Stimulated activated CD8-positive, alpha-beta memory T cell treated with anti-CD3 and anti-CD28 coated beads, Interleukin-7, amount 100 ng/mL, for 24 hours (primary cell): ENCODE measurements at places on chromosomes 1 and 21.

GRCh38 chr21:37208056-37208721, 58.9 kb downstream of the VPS26C start:
- DNase-seq: no peak

GRCh38 chr1:84877592-84877991, 15.4 kb downstream of the LPAR3 start:
- no peak for DNase-seq

GRCh38 chr1:51669272-51669671, 52.4 kb downstream of the OSBPL9 start:
- DNase-seq: no peak

DNA sequence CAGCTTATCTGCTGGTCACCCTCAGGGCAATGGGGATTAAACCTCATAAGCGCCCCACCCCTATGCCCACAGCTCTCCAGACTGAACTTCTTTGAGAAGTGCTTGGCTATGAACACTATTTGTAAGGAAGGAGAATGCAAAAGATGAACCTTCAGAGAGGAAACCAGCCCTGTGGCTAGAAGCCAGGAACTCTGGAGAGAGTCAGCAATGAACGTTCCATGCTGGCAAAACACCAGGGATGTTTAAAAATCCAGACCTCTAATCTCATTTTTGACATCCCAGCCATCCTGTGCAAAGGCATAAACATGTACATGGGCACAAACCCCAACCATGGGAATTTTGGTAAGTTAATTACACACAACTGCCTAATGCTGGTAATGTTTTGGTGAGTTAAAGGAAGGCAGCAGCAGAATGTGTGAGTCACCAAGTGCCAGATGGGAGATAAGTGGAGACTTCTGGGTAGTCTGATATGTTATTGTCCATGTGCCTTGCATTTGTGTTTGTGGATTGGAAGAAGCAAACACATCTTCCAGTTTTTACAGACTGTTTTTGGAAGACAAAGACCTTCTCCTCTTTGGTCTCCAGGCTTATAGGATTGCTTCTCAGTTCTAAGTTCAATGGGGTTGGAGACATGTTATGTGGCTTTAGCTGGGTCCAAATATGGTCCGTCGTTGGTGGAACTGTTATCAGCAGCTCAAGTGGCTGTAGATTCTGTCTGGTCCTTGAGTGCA, 174.1 kb upstream of the ETV3 start:
- DNase-seq: no peak

GRCh38 chr1:215474940-215475339, 92.2 kb upstream of the KCTD3 start:
- no peak for DNase-seq

- DNase-seq: no peak
Observed at GRCh38 chr1:182304218-182304617, 87.4 kb downstream of the GLUL start.

DNA sequence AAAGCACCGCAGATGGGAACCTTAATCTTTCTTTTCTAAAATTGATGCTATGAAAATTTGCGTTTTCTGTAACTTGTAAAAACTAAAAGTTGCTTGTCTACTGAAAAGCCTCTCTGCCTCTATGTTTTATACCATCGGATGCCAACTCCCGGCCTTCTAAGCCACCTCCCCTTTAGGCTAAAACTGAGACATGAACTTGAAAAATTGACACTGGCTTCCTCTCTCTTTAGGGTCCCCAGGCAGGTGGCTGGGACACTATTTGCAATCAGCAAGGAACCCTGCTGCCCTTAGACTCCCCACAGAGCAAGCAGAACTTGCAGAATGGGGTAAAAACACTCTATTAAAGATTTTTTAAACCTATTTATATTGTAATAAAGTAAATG, 151.1 kb upstream of the CAMK1G start:
- DNase-seq: no peak

DNA sequence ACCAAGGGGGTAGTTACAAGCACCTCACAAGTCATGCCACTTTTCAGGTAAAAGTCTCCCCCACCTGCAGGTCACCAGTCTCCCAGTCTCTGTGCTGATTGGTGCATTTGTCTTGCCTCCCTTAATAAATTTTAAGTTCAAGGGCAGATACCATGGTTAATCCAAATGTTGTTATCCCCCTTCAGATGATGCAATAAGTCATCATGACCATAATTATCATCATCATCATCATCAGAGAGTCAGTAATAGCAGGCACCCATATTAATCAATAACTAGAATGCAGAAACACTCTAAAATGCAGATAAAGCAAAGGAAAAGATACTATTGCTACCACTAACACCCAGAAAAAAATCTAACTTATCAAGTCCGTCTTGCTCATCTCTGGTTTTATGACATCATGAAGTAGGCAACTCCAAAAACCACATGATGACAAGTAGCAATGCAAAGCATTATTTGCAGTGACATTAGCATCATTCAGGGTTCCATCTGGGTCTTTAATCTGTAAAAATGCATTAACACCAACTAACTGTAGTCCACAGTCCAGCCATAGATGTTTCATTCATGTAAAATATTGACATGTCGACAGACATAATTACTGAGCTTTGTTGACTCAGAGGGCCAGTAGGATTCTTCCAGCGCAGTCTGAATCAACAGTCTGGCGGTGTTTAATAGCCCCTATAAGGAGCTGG, 492.0 kb upstream of the RUNX1 start:
- no peak for DNase-seq

DNA sequence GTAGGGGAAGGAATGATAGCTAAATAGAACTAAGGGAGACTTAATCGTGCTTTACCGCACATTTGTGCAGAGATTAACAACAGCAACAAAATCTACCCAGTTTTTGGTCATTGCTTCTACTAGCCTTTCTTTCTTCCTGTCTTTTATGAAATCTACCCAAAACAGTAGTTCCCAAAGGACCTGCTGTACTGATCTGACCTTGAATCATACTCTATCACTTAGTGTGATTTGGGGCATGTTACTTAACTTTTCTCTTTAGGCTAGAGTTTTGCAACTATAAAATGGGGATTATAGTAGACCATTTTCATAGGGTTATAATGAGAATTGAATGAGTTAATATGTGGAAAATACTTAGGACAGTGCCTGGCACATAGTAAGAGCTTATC, 30.5 kb upstream of the MACF1 start:
- DNase-seq: no peak
